Stimulated activated CD8-positive, alpha-beta memory T cell treated with anti-CD3 and anti-CD28 coated beads, Interleukin-7, amount 100 ng/mL, for 1 hour (primary cell): ENCODE measurements at places on chromosomes 3 and 15.

GRCh38 chr3:140397847-140398246 is 280.0 kb upstream of the TRIM42 start:
- DNase-seq, result no peak

- no peak for DNase-seq
Measured at GRCh38 chr3:57518276-57518915, 25.7 kb downstream of the DNAH12 start.

DNA sequence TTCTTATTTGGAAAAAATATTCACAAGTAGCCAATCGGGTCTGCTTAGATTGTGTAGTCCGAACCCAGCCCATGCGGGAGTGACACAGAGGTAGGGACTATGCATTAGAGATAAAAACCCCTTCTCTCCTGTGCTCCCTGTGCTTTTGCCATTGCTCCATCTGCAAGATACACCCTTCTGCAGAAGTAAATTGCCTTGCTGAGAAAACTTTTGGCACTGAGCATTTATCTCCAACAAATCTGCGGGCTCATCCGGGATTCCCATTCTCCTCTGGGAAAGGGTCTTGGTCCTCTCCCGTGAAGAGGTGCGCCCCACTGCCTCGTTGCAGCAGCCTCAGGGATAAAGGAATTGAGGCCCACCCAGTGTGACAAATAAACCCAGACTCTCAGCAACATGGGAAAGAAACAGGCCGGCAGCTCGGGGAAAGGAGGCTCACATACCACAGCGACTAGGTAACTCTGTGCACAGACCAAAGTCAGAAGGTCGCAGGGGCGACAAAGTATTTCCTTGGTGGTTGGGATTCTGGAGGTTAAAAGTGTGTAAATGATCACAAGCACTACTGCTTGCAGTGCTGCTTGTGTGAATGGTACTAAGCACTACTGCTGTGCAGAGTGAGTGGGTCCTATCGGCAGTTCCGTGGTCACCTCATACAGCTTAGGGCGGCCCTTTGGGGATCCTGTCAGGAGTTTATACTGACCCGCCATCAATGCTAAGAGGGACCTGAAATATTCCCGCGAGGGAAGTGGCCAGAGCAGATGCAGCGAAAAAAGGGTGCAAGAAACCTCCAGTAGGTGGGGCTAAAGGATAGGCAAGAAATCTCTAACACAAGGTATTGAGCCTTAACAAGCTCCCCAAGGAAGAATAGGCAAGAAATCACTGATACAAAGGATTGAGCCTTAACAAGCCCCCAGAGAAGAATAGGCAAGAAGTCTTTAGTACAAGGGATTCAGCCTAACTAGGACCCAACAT is 54.3 kb downstream of the GSK3B start:
- DNase-seq, result no peak

- no peak for DNase-seq
Measured at GRCh38 chr15:69134791-69135190, 25.6 kb upstream of the GLCE start.

GRCh38 chr15:70023769-70024491 is 73.8 kb downstream of the TLE3 start:
- no peak for DNase-seq
